Heart left ventricle (tissue), 16 donors: ENCODE measurements at places on chromosomes 7 and 10.

DNA sequence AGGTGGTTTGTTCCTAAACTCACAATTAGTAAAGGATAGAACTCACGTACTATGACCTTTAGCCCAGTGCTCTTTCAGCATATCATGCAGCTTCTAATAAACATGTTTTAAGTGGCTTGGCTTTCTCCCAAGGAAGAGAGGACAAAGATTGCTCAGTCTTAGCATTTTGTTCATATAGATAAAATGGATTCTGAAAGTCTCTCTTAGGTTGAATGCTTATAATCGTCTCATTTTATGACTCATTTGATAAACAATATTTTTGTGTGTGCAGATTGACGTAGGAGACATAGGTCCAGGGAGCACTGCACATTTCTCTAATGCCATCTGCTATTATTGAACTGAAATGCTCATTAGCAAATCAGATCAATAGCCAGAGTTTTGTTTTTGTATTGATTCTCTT, 44.8 kb downstream of the GNAT3 start:
- no peak for DNase-seq
- H3K27me3 ChIP-seq, result no peaks in the 10 kb centered on the region
- H3K27ac ChIP-seq, result peak overlapping the region; percentile 9
- peaks cover 14% of the 10 kb centered on the region for H3K4me1 ChIP-seq
- H3K36me3 ChIP-seq, result no peaks in the 10 kb centered on the region

DNA sequence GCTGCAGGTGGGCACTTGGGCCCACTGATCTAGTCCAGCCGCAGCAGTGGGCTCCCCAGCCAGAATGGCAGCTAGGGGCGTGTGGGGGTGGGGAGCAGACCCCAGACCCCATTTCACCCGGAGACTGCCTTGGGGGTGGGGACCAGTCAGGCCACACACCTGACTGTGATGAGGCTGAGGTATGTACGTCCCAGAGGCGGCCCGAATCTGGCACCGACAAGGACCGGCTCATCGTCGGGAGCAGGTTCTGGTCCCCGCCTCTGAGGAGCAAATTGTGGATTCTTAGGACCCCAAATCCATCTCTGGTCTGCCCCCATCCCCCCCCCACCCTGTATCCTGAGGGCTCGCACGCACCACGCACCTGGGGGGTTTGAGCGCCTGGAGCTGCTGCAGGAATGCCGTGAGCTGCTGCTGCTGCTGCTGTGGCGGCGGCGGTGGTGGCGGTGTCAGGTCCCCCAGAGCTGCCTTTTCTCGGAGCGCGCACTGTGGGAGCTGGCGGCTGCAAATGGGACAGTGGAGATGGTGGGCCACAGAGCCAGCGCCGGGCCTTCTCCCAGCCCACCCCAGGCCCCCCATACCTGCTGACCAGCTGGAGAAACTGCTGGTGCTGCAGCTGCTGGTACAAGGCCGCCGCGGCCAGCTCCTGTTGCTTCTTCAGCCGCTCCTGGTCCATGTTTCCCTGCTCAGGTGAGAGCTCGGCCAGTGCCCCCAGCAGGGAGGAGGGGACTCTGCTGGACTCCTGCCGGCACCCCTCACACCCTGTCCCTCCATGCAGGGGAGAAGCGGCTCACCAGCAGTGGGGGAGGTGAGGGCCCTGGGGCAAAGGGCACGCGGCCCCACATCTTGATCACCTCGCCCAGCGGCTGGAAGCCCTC, 10.2 kb downstream of the GIGYF1 start:
- H3K4me3 ChIP-seq, result no peak overlapping the region
- no peak overlapping the region for H3K27ac ChIP-seq
- H3K4me1 ChIP-seq, result peaks cover under 1% of the 10 kb centered on the region
- no peaks in the 10 kb centered on the region for H3K27me3 ChIP-seq

- no peak overlapping the region for H3K27ac ChIP-seq
- H3K4me1 ChIP-seq, result peaks cover 25% of the 10 kb centered on the region
These were observed 10.5 kb upstream of the GIMAP8 start for GRCh38 chr7:150439967-150440366.

- no peak overlapping the region for H3K4me3 ChIP-seq
- no peaks in the 10 kb centered on the region for H3K36me3 ChIP-seq
- no peaks in the 10 kb centered on the region for H3K4me1 ChIP-seq
- H3K27ac ChIP-seq, result no peak overlapping the region
- no peak for DNase-seq
These were observed 10.7 kb downstream of the LIPM start for GRCh38 chr10:88813200-88813599.

DNA sequence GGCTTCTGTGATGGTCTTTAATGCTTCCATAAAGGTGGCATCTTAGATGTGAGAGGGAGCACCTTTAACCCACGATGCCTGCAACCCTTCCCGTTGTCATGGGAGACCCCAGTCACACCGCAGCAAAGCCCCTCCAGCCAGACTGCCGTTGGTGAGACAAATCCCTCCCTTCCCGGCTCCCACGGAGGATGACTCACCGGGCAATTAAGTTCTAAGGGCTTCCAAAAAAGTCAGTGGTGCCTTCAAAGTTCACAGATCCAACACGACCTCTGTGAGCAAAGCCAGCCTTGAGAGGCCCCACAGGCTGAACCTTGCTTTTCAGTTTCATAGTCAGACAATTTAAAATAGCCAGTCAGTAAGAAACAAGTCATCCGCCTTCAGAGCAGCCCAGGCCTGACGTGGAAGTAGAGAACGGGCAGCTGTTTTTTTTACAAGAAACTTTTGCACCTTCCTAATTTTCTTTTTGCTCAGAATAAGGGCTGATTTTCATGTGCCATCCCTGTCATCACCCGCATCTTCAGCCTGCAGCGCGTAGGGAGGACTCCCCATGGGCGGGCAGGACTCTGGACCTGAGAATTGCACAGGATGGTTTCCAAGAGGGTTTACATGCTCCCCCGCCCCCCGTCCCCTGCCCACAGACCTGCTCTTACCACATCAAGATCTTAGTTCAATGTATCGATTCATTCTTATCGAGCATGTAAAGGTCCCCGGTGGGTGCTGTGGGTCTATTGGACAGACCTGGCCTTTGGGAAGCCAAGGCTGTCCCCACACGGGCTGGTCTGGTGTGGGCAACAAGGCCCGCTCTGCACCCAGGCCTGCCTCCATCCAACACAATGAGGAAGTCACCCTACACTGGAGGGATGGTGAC, 333.9 kb downstream of the DNAJB6 start:
- H3K36me3 ChIP-seq, result no peaks in the 10 kb centered on the region
- no peak overlapping the region for H3K27ac ChIP-seq
- no peak for DNase-seq
- no peak overlapping the region for H3K4me3 ChIP-seq
- H3K4me1 ChIP-seq, result no peaks in the 10 kb centered on the region

DNA sequence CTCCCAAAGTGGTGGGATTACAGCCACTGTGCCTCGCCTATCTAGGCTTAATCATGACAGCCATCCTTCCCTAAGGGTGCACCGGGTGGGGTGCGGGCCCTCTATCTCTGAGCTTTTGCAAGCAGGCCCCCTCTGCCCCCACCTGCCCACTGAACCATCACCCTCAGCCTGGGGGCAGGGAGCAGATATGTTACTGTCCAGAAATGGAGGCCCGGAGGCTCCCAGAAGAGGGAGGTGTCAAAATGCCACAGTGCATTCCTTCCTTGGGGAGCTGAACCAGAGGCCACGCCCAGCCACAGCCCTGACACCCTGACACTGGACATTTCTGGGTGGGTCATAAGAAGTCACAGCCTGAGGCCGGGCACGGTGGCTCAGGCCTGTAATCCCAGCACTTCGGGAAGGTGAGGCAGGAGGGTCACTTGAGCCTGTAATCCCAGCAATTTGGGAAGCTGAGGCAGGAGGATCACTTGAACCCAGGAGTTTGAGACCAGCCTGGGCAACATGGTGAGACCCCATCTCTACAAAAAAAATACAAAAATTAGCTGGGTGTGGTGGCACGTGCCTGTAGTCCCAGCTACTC, 129.8 kb upstream of the TNRC18 start:
- H3K36me3 ChIP-seq, result no peaks in the 10 kb centered on the region
- peaks cover 24% of the 10 kb centered on the region for H3K4me1 ChIP-seq
- H3K27me3 ChIP-seq, result no peaks in the 10 kb centered on the region
- no peak overlapping the region for H3K4me3 ChIP-seq
- DNase-seq, result no peak
